ENCODE measurements at places on chromosomes 11 and 22.

- no peak for DNase-seq
Observed at GRCh38 chr11:78032090-78032489, 9.0 kb upstream of the KCTD14 start.

GRCh38 chr11:76631566-76632308, 38.8 kb downstream of the LRRC32 start:
- no peak for DNase-seq

- no peak for DNase-seq
Observed at GRCh38 chr11:26551186-26551801, 20.8 kb downstream of the MUC15 start.

DNA sequence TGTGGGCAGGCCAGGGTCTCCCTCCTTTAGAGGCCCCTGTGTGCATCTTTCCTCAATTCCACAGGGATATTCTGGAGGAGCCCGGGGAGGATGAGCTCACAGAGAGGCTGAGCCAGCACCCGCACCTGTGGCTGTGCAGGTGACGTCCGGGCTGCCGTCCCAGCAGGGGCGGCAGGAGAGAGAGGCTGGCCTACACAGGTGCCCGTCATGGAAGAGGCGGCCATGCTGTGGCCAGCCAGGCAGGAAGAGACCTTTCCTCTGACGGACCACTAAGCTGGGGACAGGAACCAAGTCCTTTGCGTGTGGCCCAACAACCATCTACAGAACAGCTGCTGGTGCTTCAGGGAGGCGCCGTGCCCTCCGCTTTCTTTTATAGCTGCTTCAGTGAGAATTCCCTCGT, 39.1 kb downstream of the TPCN2 start:
- no peak for DNase-seq

DNA sequence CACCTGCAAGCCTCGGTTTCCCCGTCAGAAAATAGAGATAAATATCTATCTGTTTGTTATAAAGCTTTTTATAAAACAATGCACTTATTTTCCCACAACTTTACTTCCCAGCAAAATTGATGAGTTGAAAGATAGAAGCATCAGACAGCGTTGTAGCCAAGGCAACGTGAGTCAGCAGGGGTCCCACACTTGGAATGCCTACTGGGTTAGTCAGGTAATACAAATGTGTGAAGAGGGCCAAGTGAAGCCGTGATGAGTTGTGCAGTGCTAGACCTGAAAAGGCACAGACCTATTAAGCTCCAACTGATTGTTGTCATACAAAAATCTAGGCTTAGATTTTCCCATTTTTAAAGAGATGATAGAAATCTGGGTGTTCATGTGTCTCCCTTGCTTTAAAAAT, 118.7 kb downstream of the PGR start:
- DNase-seq: no peak

- no peak for DNase-seq
Observed at GRCh38 chr11:66061268-66061667, 8.8 kb upstream of the PACS1 start.

DNA sequence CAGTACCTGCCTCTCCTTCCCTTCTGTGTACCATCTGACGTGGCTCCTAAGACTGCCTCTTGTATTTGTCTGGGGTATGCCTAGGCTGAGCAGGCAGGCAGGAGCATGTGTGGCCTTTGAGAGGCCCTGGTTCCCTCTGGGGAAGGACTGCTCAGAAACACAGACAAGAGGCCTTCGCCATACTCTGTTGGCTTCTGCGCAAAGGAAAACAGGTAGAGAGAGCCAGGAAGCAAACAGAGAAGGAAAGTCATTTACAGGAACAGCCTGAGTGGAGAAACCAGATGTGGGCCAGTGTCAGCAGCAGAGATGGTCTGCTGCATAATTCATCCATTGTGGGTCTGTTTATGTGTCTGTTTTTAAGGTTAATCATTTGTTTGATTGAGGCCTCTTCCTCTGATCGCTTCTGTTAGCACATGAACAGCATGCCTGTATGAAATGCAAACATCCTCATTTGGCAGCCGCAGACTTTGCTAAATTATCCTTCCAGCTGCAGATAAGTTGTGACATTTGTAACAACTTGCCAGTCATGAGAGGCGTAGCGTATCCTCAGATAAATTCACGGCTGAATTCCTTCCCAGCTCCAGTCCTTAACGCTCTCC, 119.4 kb downstream of the GALNT18 start:
- DNase-seq: no peak

DNA sequence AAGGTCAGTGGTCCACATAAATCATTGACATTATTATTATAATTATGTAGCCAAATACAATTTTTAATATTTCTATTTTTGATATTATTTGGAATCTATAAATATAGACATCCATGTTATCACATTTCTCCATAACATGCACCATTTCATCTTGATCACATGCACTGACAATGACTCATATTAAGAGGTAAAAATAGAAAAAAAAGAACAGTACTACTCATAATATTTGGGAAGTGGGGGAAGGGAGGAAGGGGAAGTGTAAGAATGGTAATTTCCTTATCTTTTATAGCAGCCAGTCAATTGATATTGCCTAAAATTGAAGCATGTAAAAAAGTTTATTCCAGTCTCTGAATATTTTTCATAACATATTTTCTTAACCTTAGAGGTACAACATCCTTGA, 72.3 kb downstream of the ADM start:
- no peak for DNase-seq

DNA sequence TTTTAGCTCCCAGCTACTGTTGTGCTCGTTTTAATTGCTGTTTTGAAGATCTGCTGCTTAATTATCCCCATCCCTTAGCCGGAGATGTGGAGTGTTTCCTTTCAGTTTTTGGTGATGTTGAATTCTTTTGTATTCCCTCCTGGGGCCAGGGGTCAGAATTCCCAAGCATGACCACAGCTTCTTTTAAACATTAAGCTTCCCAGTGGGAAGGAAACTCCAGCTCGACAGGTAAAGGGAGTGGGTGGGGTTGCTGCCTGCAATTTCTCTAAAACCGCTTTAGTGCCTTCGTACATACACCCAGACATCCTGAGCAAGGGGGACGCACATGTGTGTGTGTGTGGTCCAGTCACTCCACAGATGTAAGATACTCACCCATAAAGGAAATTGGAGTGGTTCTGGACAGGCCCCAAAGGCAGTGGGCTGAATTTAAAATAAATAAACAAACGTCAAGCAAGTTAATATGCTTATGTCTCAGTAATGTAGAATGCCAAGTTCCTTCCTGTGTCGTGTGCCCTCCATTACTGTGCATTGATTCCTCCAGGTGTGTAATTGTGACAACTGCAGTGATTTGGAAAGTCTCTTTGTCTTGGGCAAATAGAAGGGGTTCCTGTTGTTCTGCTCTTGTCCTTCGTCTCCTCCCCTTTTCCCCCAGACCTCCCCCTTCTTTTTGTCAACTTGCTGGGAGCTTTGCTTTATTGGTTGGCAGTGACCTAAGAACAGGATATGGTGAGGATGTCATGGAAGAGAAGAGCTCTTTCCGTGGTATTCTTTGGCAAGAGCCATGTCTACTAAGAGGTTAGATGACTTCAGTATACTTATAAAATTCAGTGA, 19.2 kb upstream of the ADSL start:
- DNase-seq: no peak

GRCh38 chr22:25169278-25170031, 30.2 kb upstream of the CRYBB3 start:
- DNase-seq: no peak

DNA sequence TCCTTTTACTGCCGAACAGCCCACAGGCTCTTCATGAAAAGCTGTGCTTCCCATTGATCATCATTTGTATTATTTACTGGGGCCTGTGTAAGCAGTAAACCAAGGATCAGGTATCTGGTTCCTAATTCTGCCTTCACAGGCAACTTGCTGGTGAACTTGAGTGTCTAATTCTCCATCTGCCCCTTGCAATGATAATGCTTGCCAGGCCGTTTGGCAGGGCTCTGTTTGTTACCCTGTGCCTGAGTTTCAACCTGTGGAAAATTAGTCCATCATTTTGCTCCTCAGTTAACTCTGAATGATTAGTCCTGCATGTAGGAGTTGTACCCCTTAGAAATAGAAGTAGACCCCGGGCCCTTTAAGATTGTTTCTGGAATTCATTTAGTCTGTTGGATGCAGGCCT, 298.4 kb upstream of the CADM1 start:
- DNase-seq: no peak

- no peak for DNase-seq
Observed at GRCh38 chr22:47023871-47024270, 261.4 kb downstream of the TBC1D22A start.

DNA sequence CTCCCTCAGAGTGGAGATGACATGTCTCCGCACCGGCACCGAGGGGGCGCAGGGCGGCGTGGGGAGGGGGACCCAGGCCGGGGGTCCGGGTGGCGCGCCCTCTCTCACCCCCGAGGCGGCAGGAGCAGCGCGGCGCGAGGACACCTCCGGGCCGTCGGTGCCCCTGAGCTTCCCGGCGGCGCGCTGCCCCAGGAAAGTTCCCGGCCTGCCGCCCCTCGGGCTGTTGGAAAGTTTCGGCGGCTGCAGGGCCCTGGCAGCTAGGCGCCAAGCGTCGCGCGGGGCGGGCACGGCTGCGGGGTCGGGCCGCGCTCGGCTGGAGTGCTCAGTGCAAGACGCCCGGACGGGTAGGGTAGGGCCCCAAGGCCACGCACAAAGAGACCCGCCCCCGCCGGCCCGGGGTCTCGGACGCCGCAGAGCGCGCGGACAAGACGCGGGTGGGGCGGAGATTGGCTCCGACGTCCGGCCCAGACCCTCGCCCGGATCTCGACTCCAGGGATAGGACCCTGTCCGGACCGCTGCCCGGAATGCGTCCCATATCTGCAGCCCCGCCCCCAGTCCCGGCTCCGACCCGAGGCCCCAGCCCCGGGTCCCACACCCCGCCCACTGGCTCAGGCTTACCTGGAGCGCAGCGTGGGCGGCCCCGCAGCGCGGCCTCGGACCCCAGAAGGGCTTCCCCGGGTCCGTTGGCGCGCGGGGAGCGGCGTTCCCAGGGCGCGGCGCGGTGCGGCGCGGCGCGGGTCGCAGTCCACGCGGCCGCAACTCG, 471 bp downstream of the ARVCF start:
- DNase-seq: peak; percentile 31

- no peak for DNase-seq
Observed at GRCh38 chr11:34124885-34125668, 19.6 kb downstream of the NAT10 start.

GRCh38 chr11:60263402-60263801, 17.1 kb upstream of the MS4A4A start:
- DNase-seq: no peak

GRCh38 chr11:30159546-30159945, 71.3 kb upstream of the FSHB start:
- no peak for DNase-seq

DNA sequence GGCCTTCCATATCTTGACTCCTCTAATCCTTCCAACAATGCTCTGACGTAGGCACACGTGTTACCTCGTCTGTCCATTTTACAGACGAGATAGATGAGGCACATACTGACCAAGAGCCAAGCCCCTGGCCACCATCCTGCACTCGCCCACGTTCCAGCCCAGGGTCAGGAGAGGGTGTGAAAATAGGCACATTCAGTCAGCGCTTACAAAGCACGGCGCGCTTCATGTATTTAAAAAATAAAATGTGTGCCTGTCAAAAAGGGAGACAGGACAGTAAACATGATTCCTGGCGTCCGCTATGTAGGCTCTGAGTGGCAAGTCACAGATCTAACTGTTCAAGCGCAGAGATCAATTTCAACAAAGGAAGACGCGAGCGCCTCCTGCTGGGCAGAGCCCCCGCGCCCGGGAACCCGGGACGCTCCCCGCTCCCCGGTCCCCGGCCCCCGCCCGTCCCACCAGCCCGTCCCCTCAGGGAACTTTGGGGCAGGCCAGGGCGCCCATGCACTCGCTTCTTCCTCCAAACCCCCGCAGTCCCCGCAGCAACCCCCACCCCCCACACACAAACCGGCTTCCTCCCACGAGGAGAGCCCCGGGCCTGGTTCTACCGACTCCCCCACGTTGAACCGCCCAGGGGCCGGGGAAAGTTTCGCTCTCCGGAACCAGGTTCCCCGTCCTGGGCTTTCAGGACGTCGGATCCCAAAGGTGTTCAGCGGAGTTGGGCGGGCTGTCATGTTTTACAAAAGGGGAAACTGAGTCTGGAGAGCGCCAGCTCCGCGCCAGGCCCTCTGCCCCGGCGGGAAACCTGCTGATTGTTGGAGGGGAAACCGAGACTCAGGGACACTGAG, 10.4 kb upstream of the C1QTNF6 start:
- DNase-seq: peak; percentile 76

DNA sequence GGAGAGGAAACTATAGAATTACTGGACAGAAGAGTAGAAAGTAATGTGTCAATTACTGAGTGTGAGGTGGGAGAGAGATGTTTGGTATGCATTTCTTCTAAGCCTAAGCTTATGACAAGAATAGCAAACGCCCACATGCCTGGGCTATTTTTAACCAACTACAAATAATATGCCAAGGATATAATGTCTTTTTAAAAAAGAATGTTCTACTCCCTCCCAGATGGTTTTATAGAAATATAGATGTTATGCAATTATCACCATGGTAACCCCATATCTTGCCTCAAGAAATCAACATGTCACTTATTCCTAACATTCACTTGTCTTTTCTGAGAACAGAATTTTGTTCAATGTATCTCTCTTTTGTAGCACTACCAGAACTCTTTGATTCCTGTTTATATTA, 996.7 kb upstream of the CHORDC1 start:
- DNase-seq: no peak

DNA sequence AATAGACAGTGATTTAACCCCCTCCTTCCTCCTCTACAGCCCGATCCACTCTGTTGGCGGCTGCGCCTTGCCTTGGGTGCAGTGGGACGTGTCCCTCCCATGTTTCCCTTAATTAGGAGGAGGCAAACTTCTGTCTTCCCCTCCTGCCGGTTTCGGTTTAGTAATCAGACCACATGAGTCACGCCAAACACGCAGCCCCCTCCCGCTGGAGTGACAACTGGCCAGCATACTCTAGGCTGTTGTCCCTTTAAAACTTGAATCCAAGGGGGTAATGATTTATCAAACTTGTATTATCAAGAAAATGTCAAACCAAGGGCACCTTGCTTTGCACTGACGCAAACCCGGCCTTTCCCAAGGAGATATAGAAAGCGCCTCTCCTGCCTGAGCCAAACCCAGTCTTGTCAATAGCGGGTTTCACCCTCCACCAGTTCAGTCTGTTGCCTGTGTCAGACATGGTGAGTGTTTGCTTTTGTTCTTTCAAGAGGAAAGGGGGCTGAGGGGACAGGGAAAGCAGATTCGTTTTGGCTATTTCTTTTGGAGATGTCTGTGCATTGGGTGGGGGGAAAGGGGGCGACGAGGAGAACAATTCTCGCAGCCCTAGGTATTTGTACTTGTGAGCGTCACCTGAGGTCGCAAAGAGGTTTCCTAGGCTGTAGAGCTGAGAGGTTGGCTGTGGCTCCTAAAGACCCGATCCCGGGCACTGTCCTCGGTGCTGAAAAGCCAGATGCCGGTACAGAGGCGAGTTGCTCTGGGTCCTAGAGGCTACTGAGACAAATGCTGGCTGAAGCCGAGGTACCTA, at the start of gene SLC6A5:
SLC6A5 (plus strand) TSS at position 388 of the 799 bp plus-strand sequence; CDS start at position 453, 65 bp downstream.
- no peak for DNase-seq

DNA sequence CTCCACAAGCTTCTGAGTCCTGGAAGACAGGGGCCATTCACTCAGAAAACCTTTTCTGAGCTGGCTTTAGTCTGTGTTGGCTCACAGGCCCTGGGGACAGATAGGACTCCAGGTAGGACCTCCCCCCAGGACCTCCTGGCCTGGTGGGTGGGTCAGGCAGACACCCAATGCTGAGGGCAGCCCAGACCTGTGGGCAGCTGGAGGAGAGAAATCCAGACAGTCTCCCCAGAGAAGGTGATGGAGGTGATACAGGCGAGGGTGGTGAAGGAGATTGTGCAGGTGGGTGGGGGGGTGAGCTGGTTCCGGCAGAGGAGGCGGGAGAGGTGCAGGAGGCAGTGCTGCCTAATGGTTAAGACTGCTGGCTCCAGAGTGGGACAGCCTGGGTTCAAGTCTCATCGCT, 15.6 kb downstream of the LRRC32 start:
- no peak for DNase-seq

Measured in hematopoietic multipotent progenitor cell treated with erythropoietin and hydrocortisone succinate and interleukin-3 and kit ligand, for 17 days (in vitro differentiated cells).